Fibroblast of skin of left biceps (primary cell): ENCODE measurements at places on chromosomes 5 and 9.

DNA sequence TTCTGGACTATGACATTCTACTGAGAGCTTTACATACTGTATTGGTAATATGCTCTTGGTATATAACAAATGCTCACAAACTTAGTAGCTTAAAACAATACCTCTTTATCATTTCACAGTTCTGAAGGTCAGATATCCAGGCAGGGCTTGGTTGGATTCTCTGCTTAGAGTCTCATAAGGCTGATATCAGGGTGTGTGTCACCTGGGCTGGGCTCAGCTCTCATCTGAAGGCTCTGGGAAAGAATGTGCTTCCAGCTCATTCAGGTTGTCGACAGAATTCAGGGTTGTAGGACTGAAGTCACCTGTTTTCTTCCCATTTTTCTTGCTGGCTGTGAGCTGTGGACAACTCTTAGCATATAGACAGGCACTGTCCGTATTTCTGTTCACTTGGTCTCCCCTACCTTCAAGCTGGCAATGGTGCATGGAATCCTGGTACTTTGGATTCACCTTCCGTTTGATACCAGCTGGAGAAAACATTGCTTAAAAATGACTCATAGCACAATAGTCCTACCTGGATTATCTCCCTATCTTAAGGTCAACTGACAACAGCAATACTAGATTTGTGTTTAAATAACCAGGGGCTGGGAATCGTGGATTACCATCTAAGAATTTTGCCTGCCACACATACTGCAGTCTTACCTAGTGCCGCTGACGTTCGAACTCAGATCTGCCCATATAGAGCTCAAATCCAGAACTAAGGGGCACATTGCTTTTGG, 69.2 kb downstream of the RCL1 start:
- DNase-seq, result no peak

DNA sequence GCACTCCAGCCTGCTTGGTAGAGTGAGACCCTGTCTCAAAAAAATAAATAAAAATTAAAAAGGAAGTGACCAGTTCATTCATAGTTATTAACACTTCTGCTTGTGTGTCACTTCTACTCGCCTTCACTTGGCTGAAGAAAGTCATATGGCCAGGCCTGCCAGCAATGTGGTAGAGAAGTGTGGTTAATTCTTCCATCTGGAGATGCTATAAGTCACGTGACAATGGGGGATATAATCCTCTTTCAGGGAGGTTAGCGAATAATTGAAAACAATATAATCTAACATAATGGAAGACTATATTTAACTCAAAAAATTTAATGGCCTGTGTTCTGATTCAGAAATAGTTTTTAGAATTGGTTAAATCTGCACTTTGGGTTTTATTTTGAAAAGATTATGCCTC, 305.6 kb downstream of the DOCK8 start:
- DNase-seq, result no peak

- DNase-seq, result no peak
These were observed 128.3 kb downstream of the MARCHF11 start for GRCh38 chr5:16051246-16051755.

GRCh38 chr9:121720311-121721057, 69.0 kb downstream of the DAB2IP start:
- no peak for DNase-seq

DNA sequence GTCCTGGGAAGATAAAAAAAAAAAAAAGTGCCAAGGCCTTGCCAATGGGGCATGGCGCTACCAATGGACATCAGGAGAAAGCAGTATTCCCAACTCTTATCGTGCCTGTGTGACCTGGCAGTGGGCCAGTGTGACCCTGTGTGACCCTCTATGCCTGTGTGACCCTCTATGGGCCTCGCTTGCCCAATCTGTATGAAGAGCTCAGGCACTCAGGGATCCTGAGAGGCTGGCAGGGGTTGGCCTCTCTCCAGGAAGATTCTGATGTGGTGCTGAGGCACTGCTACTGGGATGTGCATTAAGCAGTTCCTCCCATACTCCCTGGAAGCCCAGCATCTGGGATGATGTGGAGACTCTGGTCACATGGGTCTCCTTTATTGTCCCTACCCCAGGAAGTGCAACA, 179.2 kb downstream of the MACROH2A1 start:
- DNase-seq, result no peak

GRCh38 chr5:149550268-149550583, 1.0 kb downstream of the CSNK1A1 start:
- no peak for DNase-seq
